ENCODE measurements at places on chromosomes 11 and 22. TPM values are rescaled to one million over a fixed set of nuclear protein-coding genes. Genes with fewer than 3 reads are reported as not detected.

- DNase-seq: no peak
- no peaks in the 10 kb centered on the region for H3K4me1 ChIP-seq
- no peak overlapping the region for H3K27ac ChIP-seq
- no peaks in the 10 kb centered on the region for H3K27me3 ChIP-seq
- H3K4me3 ChIP-seq: no peak overlapping the region
Observed at GRCh38 chr22:44351685-44352377, 39.1 kb upstream of the SHISAL1 start.

The MRGPRE gene
- 0.22 TPM for total RNA-seq

DNA sequence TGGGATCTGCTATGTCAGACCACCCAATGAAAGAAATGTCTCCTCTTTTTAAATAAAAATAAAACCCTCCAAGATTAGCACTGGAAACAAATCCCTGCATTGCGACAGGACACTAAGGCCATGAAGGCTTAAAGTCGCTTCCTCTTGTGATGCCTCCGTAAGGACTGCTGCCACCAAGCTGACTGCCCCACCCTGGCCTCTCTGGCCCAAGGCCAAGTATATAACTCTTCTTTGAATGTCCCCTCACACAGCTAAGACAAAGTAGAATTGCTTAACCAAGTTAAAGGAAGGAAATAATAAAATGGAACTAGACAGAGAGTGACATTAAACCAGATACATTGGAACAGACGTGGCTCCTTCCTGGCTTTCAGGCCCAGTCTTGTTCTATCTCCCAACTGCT, 7.5 kb upstream of the NRGN start:
- H3K27ac ChIP-seq: no peak overlapping the region
- H3K36me3 ChIP-seq: no peaks in the 10 kb centered on the region
- no peaks in the 10 kb centered on the region for H3K27me3 ChIP-seq
- H3K4me1 ChIP-seq: no peaks in the 10 kb centered on the region
- no peak for DNase-seq
- H3K4me3 ChIP-seq: no peak overlapping the region

The FAM180B gene
- not detected for total RNA-seq

GRCh38 chr11:69639831-69640230, 1.1 kb upstream of the CCND1 start:
- no peak for DNase-seq
- H3K27ac ChIP-seq: no peak overlapping the region
- H3K27me3 ChIP-seq: no peaks in the 10 kb centered on the region
- no peak overlapping the region for H3K4me3 ChIP-seq
- peaks cover 8% of the 10 kb centered on the region for H3K4me1 ChIP-seq

DNA sequence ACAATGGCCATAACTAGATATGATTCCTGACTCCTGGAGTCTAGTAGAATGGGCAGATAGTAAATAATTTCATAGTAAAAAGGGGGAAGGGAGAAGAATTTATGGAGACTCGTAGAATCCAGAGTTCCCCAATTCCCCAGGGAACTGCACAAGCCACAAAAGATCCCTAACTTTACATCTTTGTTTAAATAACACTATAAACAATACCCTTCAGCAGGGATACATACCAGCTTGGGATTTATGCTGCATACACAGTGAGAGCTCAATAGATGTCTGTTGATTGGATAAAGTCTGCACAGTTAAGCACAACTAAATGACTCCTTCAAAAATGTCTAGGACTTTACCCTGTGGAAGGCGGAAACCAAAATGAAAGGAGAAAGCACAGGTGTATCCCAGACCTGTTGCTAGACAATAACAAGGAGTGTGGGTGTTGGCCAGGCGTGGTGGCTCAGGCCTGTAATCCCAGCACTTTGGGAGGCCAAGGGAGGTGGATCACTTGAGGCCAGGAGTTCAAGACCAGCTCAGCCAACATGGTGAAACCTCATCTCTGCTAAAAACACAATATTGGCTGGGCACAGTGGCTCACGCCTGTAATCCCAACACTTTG, 6.8 kb downstream of the SLC35F2 start:
- H3K27ac ChIP-seq: no peak overlapping the region
- no peaks in the 10 kb centered on the region for H3K36me3 ChIP-seq
- DNase-seq: no peak

GRCh38 chr22:36409911-36410756, 22.4 kb upstream of the MYH9 start:
- peaks cover 9% of the 10 kb centered on the region for H3K4me1 ChIP-seq
- DNase-seq: peak; percentile 99
- peak overlapping the region; percentile 94 for H3K27ac ChIP-seq
- H3K4me3 ChIP-seq: peak overlapping the region; percentile 47
- no peaks in the 10 kb centered on the region for H3K36me3 ChIP-seq

The DDX25 gene
- 1.1 TPM for total RNA-seq

- H3K27me3 ChIP-seq: no peaks in the 10 kb centered on the region
- no peaks in the 10 kb centered on the region for H3K36me3 ChIP-seq
- no peak overlapping the region for H3K27ac ChIP-seq
- H3K4me1 ChIP-seq: no peaks in the 10 kb centered on the region
Observed at GRCh38 chr11:116540645-116541304, 232.0 kb downstream of the BUD13 start.

DNA sequence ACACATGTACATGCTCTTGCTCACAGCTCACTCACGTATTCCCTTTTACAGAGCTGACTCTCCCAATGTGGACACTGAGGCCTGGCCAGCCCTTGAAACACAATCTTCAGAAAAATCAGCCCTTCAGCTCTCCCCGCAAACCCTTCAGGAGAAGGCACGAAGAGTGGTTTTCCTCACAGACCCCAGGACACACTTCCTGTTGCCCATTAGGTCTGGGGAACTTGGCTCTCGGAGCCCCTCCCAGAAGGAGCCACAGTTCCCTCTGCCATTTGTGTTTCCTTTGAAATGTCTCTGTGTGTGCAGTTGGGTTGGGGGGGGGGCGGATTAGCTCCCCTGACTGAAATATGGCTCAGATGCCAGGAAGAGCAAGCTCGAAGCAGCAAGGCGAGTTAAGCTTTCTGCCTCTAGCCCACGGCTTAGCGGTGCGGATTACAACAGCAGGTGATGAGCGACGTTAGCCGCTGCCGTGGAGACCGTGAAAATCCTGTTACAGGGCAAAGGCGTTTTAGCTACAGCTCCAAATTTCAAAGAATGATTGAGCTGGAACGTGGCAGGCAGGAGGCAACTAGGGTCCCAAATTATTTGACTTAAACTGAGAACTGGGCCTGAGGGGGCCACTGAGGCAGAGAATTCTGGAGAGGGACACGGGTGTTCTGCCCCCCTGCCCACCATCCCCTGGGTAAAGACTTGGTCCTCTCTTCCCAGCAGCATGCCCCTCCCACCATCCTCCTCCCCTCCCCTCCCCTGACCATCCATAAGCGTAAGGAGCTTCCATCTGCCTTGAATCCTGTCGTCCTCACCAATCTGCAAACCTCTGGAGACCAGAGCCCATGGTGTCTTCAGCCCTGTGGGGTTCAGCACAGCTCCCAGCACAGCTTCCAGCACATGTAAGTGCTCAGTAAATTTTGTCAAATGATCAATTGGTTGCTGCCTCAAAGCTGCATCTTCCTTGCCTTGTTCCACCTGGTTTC, 598.6 kb downstream of the BUD13 start:
- H3K4me3 ChIP-seq: no peak overlapping the region
- H3K27me3 ChIP-seq: no peaks in the 10 kb centered on the region

The RFPL3 gene
- total RNA-seq: not detected

The LMF2 gene
- total RNA-seq: 77.9 TPM

The MS4A12 gene
- not detected for total RNA-seq

GRCh38 chr11:45968901-45969300, 46.4 kb downstream of the LARGE2 start:
- DNase-seq: no peak
- no peak overlapping the region for H3K4me3 ChIP-seq
- H3K27ac ChIP-seq: no peak overlapping the region
- no peaks in the 10 kb centered on the region for H3K27me3 ChIP-seq
- H3K4me1 ChIP-seq: no peaks in the 10 kb centered on the region

DNA sequence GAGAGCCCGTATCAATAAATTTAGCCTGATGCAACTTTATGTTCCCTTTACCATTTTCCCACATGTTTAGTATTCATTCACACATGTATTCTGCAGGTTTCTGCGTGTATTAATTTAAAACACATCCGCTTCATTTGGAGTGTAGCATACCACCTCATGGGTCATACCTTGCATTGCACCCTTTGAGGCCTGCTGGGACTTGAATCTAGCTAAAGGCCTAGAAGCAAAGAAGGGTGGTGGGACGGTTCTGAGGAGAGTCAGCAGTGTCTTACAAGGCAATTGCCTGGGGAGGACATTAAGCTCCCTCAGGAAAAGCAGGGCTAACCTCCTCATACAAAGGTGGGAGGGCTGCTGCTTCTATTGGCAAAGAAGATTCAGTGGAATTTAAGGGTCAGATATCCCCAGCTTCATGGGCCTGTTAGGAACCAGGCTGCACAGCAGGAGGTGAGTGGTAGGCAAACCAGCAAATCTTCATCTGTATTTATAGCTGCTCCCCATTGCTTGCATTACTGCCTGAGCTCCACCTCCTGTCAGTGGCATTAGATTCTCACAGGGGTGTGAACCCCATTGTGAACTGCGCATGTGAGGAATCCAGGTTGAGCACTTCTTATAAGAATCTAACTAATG, 15.9 kb upstream of the SNX19 start:
- H3K4me1 ChIP-seq: no peaks in the 10 kb centered on the region
- no peak for DNase-seq
- no peak overlapping the region for H3K27ac ChIP-seq
- no peaks in the 10 kb centered on the region for H3K36me3 ChIP-seq
- H3K4me3 ChIP-seq: no peak overlapping the region

GRCh38 chr11:123483058-123483457, 53.0 kb downstream of the GRAMD1B start:
- DNase-seq: no peak
- H3K36me3 ChIP-seq: no peaks in the 10 kb centered on the region
- H3K27ac ChIP-seq: no peak overlapping the region
- H3K4me1 ChIP-seq: no peaks in the 10 kb centered on the region
- H3K27me3 ChIP-seq: no peaks in the 10 kb centered on the region
- no peak overlapping the region for H3K4me3 ChIP-seq

The ARVCF gene
- 21.9 TPM for total RNA-seq

- DNase-seq: no peak
- H3K36me3 ChIP-seq: peaks cover 3% of the 10 kb centered on the region
- H3K4me1 ChIP-seq: no peaks in the 10 kb centered on the region
- no peak overlapping the region for H3K4me3 ChIP-seq
- H3K27ac ChIP-seq: no peak overlapping the region
- H3K27me3 ChIP-seq: no peaks in the 10 kb centered on the region
Observed at GRCh38 chr22:40334899-40335298, 11.4 kb upstream of the ADSL start.

DNA sequence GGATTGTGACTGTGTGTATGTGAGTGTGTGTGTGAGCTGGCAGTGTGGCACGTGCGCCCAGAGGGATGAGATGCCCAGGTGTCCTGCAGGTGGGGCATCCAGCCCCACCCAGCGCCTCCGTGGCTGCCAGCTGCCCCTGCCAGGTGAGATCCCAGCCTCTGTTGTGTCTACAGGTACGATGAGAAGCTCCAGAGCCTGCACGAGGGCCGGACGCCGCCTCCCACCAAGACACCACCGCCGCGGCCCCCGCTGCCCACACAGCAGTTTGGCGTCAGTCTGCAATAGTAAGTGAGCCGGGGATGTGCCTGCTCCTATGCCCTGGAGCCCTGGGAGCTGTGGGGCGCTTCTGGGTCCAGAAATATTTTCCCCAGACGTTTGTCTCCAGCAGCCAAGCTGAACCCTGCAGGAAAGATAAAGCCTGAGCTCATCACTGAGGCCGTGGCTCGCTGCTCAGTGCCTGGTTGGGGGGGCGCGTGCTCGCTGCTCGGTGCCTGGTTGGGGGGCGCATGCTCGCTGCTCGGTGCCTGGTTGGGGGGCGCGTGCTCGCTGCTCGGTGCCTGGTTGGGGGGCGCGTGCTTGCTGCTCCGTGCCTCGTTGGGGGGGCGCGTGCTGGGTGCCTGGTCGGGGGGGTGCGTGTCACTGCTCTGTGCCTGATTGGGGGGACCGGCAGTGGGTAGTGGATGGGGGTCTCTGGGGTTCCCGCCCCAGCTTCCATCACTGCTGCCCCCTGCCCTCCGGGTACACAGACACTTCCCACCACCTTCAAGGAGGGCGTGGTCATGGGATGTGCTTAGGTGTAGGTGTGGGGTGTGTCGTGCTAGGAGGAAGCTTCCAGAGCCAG, 73.2 kb downstream of the ARHGAP8 start:
- H3K4me1 ChIP-seq: no peaks in the 10 kb centered on the region
- H3K4me3 ChIP-seq: no peak overlapping the region
- H3K36me3 ChIP-seq: peaks cover 18% of the 10 kb centered on the region
- DNase-seq: no peak

DNA sequence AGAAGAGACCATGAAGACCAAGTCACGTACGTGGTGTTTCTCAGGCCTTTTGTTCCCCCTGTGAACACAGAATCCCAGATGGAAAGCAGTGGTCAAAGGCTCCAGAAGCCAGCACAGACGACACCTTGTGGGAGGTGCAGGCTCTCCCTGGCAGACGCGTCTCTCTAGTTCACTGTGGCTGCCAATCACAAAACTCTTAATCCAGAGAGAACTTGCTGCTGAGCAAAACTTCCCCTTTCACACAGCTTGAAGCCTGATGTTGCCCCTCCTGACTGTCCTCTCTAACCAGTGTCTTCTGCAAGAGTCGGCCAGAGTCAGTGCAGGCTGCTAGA, 67.1 kb downstream of the PIWIL3 start:
- peak; percentile 55 for DNase-seq
- no peak overlapping the region for H3K4me3 ChIP-seq
- no peaks in the 10 kb centered on the region for H3K4me1 ChIP-seq
- no peaks in the 10 kb centered on the region for H3K36me3 ChIP-seq
- H3K27me3 ChIP-seq: no peaks in the 10 kb centered on the region

The DGAT2 gene
- 1.4 TPM for total RNA-seq

DNA sequence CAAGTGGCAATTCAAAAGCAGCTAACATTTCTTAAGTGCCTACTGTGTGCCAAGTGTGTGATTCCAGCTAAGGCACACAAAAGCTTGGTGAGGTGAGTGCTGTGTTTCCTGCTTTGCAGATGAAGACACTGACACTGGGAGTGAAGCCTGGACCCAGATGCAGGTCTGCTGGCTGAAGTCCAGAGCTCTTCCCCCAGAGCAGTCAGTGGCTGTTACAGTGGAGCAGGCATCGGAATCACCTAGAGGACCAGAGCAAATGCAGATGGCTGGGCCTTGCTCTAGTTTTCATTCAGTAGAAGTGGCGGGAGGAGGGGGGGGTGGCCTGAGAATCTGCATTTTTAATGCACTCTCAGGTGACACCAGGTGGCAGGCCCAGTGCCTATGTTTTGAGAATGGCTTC, 342.3 kb downstream of the CADM1 start:
- H3K27ac ChIP-seq: no peak overlapping the region
- H3K4me3 ChIP-seq: no peak overlapping the region
- H3K27me3 ChIP-seq: no peaks in the 10 kb centered on the region
- DNase-seq: peak; percentile 23
